ENCODE measurements at places on chromosomes 5 and 9.

DNA sequence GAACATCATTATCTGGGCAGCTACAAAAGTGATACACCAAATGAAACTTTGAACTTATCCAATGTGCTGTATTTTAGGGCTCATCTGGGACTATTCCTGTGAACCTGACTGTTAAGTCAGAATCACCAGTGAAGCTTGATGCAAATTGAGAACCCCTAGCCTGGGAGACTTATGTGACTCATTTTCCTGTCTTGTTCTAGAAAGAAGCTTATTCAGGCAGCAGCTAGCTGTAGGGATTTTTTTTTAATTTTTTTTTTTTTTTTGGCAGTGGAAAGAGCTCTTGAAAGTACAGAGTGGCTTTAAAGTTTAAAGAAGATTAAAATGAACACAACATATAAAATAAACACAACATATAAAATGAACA is 81.1 kb upstream of the TNFAIP8 start:
- DNase-seq: no peak

- no peak for DNase-seq
These were observed 22.7 kb downstream of the AGXT2 start for GRCh38 chr5:35024911-35025510.

GRCh38 chr5:42951293-42951840 is 88.8 kb downstream of the ANXA2R start:
- DNase-seq: no peak

- DNase-seq: no peak
These were observed 240.1 kb downstream of the NR2F1-AS1 start for GRCh38 chr5:93340881-93341280.

GRCh38 chr5:99037668-99038067 is 108.9 kb upstream of the CHD1 start:
- no peak for DNase-seq

- DNase-seq: no peak
These were observed 43.4 kb upstream of the BICD2 start for GRCh38 chr9:92807757-92808725.

DNA sequence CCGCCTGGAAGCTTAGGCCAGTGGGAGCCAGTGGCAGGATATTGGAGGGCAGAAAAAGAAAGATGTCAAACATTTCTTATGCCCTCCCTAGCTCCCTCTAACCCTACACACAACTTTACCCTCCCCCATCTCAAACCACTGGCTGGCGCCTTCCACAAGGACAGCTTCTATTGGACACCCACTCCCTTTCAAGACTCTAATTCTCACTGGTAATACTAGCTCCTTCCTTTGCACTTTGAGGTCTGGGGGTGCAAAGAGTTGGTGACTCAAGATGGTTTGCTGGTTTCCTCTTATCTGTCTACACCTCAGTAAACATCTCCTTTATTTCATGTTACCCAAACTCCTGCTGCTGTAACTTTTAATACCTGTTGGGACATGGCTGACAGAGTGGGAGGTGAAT is 11.6 kb upstream of the ITGA1 start:
- no peak for DNase-seq

DNA sequence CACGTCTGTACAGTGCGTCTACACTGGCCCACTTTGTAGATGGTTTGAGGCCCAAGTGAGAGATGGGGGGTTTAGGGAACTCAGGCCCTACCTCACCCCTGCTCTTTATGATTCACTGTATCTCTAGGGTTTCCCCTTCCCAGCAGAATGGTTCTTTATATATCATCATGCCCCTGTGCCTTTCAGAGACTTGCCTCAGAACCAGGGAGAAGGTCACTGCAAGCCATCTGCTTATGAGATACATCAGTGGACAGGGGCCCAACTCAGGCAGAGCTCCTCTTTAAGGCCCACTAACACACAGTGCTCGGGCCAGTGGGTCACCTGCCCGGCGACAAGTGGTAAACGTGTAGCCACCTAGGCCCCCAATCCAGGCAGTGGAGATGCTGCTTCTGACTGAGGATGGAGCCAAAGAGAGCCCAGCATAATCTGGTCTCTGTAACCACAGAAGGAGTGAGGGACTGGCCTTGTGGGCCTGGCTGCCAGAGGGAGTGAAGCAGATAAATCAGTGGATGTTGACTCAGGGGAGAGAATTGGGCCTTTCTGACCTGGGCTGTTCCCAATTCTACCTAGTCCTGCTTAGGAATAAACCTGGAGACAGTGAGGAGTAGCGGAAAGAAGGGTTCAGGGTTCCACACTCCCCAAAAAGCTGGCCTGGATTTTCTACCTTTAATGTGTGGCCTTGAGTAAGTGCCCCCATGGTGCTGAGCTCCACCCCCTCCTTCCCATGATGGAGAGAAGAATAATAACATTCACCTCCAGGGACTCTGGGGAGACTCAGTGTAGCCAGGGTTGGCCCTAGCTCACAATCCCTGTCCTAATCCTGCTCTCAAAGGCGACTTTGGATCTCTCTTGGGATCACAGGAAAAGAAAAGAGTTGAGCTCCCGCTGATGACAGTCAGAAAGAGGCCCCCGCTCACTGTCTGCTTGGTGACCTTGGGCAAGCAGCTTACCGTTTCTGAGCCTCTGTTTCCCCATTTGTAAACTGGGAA is 2.8 kb upstream of the DUSP1 start:
- DNase-seq: no peak

- DNase-seq: no peak
These were observed 69.3 kb downstream of the AMBP start for GRCh38 chr9:114008667-114009410.

DNA sequence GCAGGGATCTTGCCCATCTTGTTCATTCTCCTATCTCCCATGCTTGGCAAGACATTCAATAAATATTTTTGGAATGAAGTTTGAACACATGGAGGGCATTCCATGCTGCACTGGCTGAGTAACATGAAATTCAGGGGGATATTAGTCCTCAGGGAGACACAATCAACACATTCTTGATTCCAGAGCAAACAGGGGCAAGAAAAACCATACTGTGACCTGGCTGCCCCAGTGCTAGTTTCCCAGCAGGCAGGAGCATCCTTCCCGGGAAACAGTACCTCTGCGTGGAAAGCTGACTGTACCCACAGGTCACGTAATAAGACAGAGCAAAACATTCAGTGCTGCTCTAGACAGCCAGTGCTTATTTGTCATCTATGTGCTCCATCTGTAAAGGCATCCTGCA is 66.3 kb upstream of the SPOCK1 start:
- DNase-seq: no peak

DNA sequence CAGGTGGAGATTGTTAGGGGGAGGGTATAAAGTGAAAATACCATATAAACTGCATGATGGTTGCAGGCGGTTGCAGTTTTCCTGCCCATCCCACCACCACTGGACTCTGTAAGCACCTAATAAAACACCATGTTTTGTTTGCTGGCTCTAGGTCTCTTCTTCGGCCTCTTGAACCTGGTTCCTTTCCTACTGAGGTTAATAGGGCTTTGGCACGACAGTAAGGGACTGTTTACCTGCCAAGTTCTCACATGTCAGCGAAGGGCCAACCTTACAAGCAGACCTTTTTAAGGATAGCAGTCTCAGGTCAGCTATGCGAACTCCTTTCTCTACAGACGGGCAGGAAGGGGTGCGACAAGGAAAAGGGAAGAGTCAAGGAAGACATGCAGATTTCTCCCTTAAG is 3.4 kb upstream of the RFESD start:
- DNase-seq: no peak

GRCh38 chr5:1445313-1445688 is at the start of gene SLC6A3:
SLC6A3 (minus strand) TSS chr5:1445440; CDS start chr5:1443197, 2,243 bp downstream.
- DNase-seq: no peak

DNA sequence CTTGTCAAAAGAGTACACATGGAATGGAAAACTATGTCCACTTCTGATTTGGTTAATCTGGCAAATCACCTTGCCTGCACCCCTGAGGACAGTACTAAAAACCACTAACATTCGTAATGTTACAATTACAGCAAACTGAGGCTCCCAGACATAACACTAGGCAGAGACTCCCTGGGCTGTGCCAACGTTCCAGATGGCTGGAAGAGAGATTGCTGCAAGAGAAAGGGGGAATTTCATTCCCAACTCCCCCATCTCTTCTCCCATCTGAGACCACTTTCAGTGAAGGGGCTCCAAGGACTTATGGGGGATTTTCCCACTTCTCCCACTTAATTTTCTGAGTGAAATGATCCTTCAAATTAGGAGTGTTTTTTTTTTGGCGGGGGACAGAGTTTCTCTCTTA is 11.3 kb downstream of the OR1J1 start:
- no peak for DNase-seq
